Aorta (tissue), 5 donors: ENCODE measurements at places on chromosomes 2 and 18. TPM values are rescaled to one million over a fixed set of nuclear protein-coding genes. Genes with fewer than 3 reads are reported as not detected.

LRP2 gene
- 0.09 TPM for total RNA-seq

RGPD8 gene
- total RNA-seq: 51.7 TPM

MOCOS gene
- total RNA-seq: 1.7 TPM

FAM228B gene
- total RNA-seq: 47.8 TPM

ZNF521 gene
- total RNA-seq: 26.4 TPM

MAB21L4 gene
- total RNA-seq: not detected

GRCh38 chr2:36530178-36530982 lies 67.6 kb downstream of the FEZ2 start:
- H3K4me3 ChIP-seq: no peak overlapping the region
- H3K36me3 ChIP-seq: peaks cover 2% of the 10 kb centered on the region
- no peak for DNase-seq
- no peaks in the 10 kb centered on the region for H3K27me3 ChIP-seq
- peaks cover 5% of the 10 kb centered on the region for H3K4me1 ChIP-seq
- H3K27ac ChIP-seq: peak overlapping the region; percentile 10

DNA sequence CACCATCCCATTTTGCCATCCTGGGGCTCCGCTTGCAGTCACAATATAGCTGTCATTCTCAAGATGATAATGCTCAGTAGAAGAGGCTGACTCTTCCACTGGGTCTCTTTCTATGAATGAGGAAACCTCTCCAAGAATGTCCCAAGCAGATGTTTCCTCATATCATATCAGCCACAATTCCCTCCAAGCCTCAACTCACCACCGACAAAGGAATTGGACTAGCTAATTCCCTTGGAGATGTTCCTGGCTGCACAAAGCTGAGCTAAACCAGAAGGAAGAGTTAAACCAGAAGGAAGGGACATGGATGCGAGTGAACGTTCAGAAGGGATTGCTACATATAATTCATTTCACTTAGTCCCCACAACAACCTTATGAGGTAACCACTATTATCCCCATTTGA lies 65.0 kb upstream of the NPAS2 start:
- no peak for DNase-seq
- no peaks in the 10 kb centered on the region for H3K27me3 ChIP-seq
- H3K27ac ChIP-seq: no peak overlapping the region
- no peak overlapping the region for H3K4me3 ChIP-seq

GRCh38 chr2:134181219-134181618 lies 72.7 kb upstream of the MGAT5 start:
- H3K27me3 ChIP-seq: no peaks in the 10 kb centered on the region
- no peak for DNase-seq
- no peak overlapping the region for H3K27ac ChIP-seq
- no peak overlapping the region for H3K4me3 ChIP-seq
- no peaks in the 10 kb centered on the region for H3K4me1 ChIP-seq
- no peaks in the 10 kb centered on the region for H3K36me3 ChIP-seq

DNA sequence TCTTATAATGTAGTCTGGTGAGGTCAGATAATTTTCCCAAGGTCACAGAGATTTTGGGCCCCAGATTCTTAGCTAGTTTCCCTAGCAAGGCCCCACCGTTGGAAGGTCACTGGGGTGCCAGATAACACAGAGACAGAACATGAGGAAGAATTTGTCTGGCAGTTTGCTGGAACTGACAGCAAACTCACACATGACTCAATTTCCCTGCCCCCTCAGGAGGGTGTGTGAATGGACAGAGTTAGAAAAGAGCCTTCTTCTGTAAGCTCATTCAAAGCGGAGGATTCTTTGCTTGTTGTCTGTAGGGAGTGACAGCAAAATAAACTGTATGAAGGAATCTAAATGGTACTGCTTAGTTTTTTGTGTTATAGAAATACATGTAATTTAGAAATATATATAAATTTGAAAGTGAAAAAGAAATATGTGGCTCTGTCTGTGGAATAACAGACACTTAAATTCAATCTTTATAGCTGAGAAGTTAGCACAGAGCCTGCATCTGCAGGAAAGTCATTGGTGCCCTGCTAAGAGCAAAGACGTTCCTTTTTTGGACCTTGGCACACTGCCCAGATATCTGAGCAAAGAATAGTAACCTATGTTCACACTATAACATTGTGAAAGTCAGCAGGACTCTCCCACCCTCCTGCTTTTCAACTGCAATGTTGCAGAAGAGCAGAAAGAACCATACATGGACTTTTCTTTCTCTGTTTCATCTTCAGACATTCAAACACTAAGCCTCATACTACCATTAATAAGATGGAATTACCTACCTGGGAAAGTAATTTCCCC lies 2.1 kb downstream of the MDH1 start:
- no peaks in the 10 kb centered on the region for H3K27me3 ChIP-seq
- no peak overlapping the region for H3K27ac ChIP-seq
- peaks cover 8% of the 10 kb centered on the region for H3K4me1 ChIP-seq
- DNase-seq: no peak
- no peaks in the 10 kb centered on the region for H3K36me3 ChIP-seq

DNA sequence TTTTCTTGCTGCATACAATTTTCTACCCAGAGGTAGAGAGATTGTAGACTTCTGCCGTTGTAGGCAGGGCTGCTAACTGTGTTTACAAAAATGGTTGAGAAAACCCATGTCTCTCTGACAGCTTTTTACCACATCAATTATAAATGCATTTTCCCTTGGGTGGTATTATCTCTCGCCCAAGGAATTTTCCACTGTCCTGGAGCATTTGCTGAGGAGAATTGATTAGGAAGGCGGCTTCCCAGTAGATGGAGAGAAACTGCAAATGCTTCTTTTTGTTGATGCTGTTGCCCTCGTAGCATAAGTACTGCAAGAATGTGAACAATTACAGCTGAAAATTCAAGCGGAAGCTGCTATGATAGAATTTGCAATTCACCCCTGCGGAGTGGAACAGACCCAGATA lies 1007.7 kb upstream of the KLHL29 start:
- H3K4me1 ChIP-seq: no peaks in the 10 kb centered on the region
- no peaks in the 10 kb centered on the region for H3K36me3 ChIP-seq
- no peak overlapping the region for H3K4me3 ChIP-seq
- no peaks in the 10 kb centered on the region for H3K27me3 ChIP-seq
- no peak for DNase-seq
- H3K27ac ChIP-seq: no peak overlapping the region

DNA sequence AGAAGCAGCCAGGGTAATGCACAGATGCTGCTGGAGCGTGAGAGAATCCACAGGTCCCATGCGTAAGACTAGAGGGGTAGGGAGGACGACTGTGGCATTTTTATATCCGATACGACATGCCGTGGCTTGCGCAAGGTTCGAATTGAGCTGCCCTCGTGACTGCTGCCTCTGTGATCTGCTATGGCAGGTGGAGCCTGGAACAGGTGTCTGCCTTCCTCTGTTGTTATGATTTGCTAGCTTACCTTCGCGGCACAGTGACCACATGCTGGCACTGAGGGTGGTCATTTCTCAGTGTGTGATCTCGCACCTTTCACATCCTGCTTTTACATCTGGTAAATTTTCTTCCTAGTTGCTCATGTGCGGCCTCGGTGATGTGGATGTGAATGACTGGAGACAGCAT lies 240.2 kb downstream of the ALPK2 start:
- no peak overlapping the region for H3K27ac ChIP-seq
- H3K36me3 ChIP-seq: no peaks in the 10 kb centered on the region
- no peaks in the 10 kb centered on the region for H3K27me3 ChIP-seq
- H3K4me3 ChIP-seq: no peak overlapping the region
- no peak for DNase-seq
- no peaks in the 10 kb centered on the region for H3K4me1 ChIP-seq

DNA sequence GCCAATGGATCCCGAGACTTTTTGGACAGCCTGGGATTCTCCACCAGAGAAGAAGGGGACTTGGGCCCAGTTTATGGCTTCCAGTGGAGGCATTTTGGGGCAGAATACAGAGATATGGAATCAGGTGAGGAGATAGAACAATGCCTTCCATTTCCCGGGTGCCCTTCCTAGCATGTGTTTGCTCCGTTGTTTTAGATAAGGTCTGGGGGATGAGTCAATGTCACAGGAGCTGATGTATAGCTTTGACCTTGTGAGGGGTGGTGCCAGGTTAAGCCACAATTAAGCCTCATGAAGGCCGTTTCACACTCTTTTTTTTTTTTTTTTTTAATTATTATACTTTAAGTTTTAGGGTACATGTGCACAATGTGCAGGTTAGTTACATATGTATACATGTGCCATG lies 4.7 kb downstream of the TYMS start:
- H3K4me3 ChIP-seq: no peak overlapping the region
- no peaks in the 10 kb centered on the region for H3K36me3 ChIP-seq
- no peak overlapping the region for H3K27ac ChIP-seq
- no peak for DNase-seq
- no peaks in the 10 kb centered on the region for H3K4me1 ChIP-seq

DNA sequence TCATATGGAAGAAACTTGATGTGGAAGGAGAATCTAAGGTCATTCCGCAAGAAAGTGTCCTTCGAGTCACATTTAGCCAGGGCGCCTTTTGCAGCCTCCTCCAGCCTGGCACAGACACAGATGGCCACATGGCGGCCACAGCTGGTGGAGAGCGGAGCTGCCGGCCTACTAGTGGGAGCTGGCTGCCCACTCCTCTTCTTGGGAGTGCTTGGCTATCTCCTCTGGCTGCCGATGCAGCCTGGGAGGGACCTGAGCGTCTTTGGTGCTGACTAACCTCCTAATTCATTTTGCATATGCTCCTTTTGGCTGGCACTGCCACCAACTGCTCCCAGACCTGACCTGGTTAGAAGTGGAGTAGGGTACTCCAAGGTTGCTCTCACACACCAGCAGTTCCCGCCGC lies 199.3 kb upstream of the MYT1L start:
- no peaks in the 10 kb centered on the region for H3K36me3 ChIP-seq
- no peaks in the 10 kb centered on the region for H3K27me3 ChIP-seq
- no peak for DNase-seq
- no peaks in the 10 kb centered on the region for H3K4me1 ChIP-seq

DNA sequence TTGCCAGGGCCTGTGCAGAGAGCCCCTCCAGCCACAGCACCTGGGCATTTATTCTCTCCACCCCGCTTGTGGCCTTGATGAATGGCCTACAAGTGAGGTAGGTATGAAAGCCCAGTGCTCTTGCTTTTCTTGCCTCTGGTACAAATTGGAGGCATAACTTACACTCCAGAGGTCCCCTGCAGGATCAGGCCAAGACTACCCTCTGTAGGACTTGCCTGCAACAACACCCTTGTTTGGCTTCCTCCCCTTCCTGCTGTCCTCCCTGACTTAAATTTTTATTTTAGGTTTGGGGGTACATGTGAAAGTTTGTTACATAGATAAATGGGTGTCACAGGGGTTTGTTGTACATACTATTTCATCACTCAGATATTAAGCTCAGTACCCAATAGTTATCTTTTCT lies 95.7 kb downstream of the CDC42EP3 start:
- no peak for DNase-seq
- no peaks in the 10 kb centered on the region for H3K27me3 ChIP-seq
- H3K4me3 ChIP-seq: no peak overlapping the region

- H3K4me1 ChIP-seq: no peaks in the 10 kb centered on the region
- peak overlapping the region; percentile 75 for H3K4me3 ChIP-seq
- DNase-seq: peak; percentile 71
Observed at GRCh38 chr2:62705859-62706720, 577 bp downstream of the EHBP1 start.

GRCh38 chr18:28153485-28154065 lies 23.4 kb downstream of the CDH2 start:
- peak overlapping the region; percentile 51 for H3K27ac ChIP-seq
- peaks cover 6% of the 10 kb centered on the region for H3K4me1 ChIP-seq
- no peaks in the 10 kb centered on the region for H3K27me3 ChIP-seq
- no peaks in the 10 kb centered on the region for H3K36me3 ChIP-seq

DNA sequence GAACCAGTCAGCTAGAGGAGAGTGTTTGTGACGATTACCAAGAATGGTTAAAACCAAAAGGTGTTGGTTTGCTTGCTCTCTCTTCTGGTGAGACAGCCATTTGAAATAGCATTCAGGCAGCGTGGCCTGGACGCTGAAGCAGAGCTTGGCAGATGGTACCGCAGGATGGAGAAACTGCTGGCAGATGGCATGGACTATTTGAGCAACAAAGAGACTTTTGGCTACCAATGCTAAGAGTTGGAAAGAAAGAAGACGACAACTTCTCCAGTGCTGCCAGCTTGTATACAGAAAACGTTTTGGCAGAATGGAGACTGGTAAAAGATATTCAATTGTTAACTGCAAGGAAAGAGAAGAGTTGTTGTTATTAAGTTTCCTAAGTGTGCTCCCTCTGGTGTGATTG lies 315.0 kb downstream of the PARD3B start:
- no peak overlapping the region for H3K27ac ChIP-seq
- no peaks in the 10 kb centered on the region for H3K36me3 ChIP-seq
- H3K4me1 ChIP-seq: no peaks in the 10 kb centered on the region
- DNase-seq: no peak

DNA sequence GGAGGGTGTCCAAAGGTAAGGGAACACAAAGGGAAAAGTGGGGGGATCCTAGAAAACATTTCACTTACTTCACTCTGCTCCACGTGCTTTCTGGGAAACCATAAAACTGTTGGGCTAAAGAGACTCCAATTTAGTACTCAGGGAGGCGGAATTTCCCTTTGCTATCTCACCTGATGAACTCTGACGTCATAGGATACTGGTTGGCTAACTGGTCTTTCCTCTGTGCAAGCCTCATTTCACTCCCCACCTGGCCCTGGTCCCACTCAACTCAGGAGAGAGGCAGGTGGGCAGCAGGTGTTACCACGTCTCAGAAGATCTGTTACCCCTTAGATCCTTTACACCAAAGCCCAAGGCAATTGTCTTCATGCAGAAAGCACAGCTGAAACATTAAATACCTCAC lies 51.8 kb upstream of the PMAIP1 start:
- no peaks in the 10 kb centered on the region for H3K36me3 ChIP-seq
- H3K4me1 ChIP-seq: no peaks in the 10 kb centered on the region
- H3K4me3 ChIP-seq: no peak overlapping the region
- no peak overlapping the region for H3K27ac ChIP-seq
- no peaks in the 10 kb centered on the region for H3K27me3 ChIP-seq

GRCh38 chr18:58338961-58339592 lies 289.8 kb downstream of the ALPK2 start:
- DNase-seq: no peak
- no peaks in the 10 kb centered on the region for H3K4me1 ChIP-seq
- H3K4me3 ChIP-seq: no peak overlapping the region

GRCh38 chr18:22271030-22271429 lies 101.6 kb downstream of the GATA6 start:
- no peak overlapping the region for H3K4me3 ChIP-seq
- DNase-seq: no peak
- no peaks in the 10 kb centered on the region for H3K4me1 ChIP-seq
- H3K27ac ChIP-seq: no peak overlapping the region

GRCh38 chr2:182962641-182963040 lies 75.6 kb downstream of the NCKAP1 start:
- no peaks in the 10 kb centered on the region for H3K36me3 ChIP-seq
- H3K4me1 ChIP-seq: no peaks in the 10 kb centered on the region
- H3K27ac ChIP-seq: no peak overlapping the region
- no peaks in the 10 kb centered on the region for H3K27me3 ChIP-seq
- no peak for DNase-seq

- H3K36me3 ChIP-seq: no peaks in the 10 kb centered on the region
- H3K27ac ChIP-seq: no peak overlapping the region
- no peaks in the 10 kb centered on the region for H3K4me1 ChIP-seq
- no peak overlapping the region for H3K4me3 ChIP-seq
- DNase-seq: peak; percentile 77
- no peaks in the 10 kb centered on the region for H3K27me3 ChIP-seq
Observed at GRCh38 chr2:235263205-235264120, 230.4 kb upstream of the AGAP1 start.
